ENCODE measurements at places on chromosomes 5 and 9. TPM values are rescaled to one million over a fixed set of nuclear protein-coding genes. Genes with fewer than 3 reads are reported as not detected.

FGF10 gene
- total RNA-seq, result 17.4 TPM

ANKRD31 gene
- total RNA-seq, result 0.42 TPM

FBN2 gene
- total RNA-seq, result 6.3 TPM

SELENOP gene
- total RNA-seq, result 332 TPM

POLK gene
- 41.5 TPM for total RNA-seq

RAPGEF6 gene
- total RNA-seq, result 19.9 TPM

ABO gene
- 2.1 TPM for total RNA-seq

IL4 gene
- not detected for total RNA-seq

RNF183 gene
- total RNA-seq, result not detected

OTULINL gene
- total RNA-seq, result 6.8 TPM

PCA3 gene
- 0.24 TPM for total RNA-seq

PKD2L2 gene
- total RNA-seq, result 0.29 TPM

CCDC192 gene
- not detected for total RNA-seq

PCDHB13 gene
- 6.4 TPM for total RNA-seq

GAPT gene
- 1.3 TPM for total RNA-seq

PDCD1LG2 gene
- total RNA-seq, result 5.4 TPM

GRCh38 chr5:148314187-148314586 lies 2.0 kb downstream of the SPINK7 start:
- DNase-seq, result no peak

- DNase-seq, result no peak
Observed at GRCh38 chr9:104725014-104725413, 22.5 kb upstream of the NIPSNAP3A start.

GRCh38 chr5:102856389-102856777 lies 101.3 kb downstream of the PAM start:
- no peak for DNase-seq

DNA sequence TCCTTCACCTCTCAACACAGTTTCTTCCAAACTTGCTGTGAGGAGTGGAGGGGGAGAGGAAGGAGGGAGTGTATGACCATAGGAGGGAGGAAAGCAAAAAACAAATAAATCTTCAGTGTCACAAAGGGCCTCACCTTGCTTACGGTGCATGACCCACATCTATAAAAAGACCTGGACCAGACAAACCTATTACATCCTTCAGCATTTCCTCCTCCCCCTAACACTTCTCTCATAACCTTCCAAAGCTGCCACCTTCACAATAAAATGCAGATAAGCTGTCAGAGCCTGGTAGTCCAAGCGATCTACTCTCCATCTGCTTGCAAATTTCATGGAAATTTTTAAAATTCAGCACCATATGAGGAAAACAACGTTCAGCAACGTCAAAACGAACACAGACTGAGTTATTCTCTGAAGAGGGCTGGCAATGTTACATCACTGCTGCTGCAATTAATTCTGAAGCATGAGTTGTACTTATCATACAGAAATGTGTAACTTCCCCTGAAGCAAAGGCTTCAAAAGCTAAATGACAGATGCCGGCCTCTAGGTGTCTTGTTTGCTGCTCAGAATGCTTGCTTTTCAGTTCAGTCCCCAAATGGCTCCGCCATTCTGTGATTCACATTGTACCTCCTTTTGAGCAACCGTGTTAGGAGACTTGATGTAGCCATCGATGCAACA lies 62.9 kb downstream of the EFNA5 start:
- DNase-seq, result no peak

- DNase-seq, result no peak
Observed at GRCh38 chr9:134894136-134894860, 13.7 kb downstream of the FCN2 start.

DNA sequence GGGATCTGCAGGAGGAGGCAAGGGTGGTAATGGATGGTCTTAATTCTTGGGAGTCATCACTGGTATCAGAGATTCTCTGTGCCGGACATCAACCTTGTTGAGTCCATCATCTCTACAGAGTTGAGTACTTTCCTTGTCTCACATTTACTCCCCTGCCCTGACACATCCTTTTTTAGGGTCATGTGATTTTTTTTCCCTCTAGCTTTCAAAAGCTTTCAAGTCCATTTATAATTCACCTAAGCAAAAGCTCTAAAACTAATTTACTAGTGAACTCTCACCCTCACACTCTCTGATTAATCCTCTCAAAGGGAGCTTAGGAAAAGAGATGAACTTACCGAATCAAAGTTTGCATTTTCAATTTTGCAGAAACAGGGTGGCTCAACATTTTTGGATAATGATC lies 192.9 kb downstream of the TARS1 start:
- no peak for DNase-seq

GRCh38 chr9:121073038-121073437 lies 1.7 kb upstream of the CNTRL start:
- no peak for DNase-seq

GRCh38 chr5:68303038-68303738 lies 87.6 kb downstream of the PIK3R1 start:
- DNase-seq, result no peak

- DNase-seq, result no peak
Observed at GRCh38 chr9:115035841-115036612, 81.9 kb downstream of the TNC start.

DNA sequence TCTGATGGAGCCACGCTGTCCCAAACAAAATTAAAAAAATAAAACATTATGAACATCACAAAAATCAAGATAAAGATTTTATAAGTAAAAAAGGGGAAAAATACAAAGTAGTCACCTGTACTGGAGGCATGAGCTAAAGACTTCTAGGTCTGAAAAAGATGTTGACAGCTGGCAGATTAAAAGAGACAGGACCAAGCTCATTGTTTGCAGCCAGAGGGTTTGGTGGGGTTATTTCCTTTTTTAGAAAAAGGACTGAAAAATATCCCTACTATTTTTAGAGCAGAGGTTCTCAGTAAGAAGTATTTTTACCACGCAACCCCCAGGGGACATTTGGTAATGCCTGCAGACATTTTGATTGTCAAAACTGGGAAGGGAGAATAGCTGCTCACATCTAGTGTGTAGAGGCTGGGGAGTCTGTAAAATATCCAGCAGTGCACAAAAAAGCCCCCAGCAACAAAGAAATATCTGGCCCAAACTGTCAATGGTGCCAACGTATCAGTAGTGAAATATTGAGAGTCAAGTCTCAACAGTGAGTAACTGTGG lies 353.4 kb downstream of the TLE1 start:
- no peak for DNase-seq

DNA sequence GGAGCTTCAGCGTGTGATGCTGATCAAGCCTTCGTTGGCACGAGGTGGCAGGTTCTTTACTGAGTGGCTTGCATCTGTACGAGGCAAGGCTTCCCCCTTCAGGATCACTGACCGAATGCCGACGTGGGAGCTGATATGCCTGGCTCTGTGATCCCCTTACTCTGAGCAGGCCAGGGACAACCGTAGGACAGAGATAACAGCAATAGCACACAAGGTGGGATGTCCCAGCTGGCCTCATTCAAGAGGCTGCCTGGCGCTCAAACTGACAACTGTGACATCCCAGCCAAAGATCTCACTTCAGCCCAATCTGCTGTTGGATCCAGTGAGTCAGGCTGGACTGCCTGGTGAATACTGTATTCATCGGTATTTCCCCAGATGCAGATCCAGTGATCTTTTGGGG lies 199.4 kb upstream of the PANK3 start:
- no peak for DNase-seq

DNA sequence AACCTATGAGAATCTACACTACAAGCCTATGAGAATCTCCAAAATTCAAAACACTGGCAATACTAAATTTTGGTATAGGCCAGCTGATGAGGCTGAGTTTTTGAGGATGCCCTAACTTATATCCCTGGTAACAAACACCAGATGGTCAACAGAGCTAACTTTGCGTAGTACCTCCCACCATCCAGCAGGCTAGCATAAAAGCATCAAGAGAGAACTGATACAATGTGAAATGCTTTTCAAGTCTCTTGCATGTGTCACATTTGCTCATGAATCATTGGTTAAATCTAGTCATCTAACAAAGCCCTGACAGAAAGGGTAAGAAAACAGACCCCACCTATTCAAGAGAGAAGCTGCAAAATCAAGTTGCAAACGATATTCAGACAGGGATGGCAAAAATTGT lies 1609.7 kb upstream of the CDH9 start:
- no peak for DNase-seq

DNA sequence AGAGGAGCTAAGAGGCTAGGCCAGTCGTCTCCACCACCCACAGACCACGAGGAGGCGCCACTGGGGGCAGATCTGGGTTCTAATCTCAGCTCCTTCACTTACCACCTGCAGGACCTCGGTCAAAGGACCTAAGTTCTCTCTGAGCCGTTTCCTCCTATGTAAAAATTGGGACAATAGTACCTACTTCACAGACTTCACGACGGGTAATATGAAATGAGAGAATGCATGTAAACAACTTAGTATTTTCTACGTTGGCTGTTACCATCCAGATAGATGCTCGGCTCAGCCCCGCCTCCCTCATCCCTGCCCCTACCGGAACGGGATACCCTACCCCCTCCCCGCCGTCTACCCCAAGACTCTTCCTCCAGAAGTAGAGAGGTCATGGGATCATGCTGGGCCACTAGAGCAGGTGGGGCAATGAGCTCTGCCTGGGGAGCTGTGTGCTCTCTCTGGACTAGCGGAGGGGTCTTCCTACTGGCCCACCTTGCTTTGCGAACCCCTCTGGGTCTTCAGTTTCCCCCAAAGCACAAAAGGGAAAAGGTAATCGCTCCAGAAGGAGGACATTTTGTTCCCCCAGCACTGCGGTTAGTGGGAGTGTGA lies 541 bp downstream of the GNPDA1 start:
- peak; percentile 86 for DNase-seq

DNA sequence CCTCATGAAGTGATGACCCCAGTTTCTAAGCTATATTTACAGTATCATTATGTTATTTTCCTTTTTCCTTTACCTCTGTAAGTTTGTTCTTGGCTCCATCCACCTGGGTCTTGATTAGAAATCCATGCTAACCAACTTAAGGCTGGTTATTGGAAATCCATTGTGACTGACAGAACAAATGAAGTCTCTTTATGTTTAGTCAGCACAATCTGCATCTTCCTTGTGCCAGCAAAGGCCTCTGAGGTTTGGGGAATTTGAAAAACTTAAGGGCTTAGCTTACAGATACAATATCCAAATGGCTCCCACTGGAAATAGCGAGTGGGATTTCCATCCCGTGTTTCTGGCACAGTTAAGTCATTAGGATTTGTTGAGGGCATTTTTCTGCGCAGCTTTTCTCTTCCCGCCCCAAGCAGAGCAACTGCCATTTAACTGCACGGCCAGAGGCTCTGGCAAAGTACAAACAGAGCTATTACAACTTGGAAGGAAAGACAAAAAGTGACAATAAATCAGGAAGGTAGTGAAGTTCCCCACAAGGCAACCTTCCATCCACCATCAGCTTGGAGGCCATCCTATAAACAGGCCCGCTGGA lies 64.2 kb downstream of the DCP2 start:
- DNase-seq, result no peak

GRCh38 chr9:129835860-129836223 lies 584 bp downstream of the USP20 start:
- no peak for DNase-seq

GRCh38 chr9:83477120-83477519 lies 61.1 kb downstream of the FRMD3 start:
- DNase-seq, result no peak

DNA sequence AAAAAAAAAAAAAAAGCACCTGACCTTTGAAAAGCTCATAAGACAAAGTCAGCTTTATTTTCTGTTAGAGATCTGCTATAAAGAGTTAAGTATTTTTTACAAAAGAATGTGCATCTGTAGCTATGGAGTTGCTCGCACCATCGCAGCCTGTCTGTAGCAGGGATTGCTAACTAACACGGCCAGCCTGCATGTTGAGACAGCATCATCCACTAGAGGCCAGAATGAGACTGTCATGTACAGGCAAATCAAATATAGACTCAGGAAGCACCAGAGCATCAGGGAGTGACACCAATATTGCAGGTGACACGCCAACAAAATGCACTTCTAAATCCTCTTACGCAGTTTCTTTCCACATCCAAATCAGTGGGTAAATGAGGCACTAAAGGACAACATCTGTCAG lies 136.3 kb upstream of the RASEF start:
- no peak for DNase-seq

DNA sequence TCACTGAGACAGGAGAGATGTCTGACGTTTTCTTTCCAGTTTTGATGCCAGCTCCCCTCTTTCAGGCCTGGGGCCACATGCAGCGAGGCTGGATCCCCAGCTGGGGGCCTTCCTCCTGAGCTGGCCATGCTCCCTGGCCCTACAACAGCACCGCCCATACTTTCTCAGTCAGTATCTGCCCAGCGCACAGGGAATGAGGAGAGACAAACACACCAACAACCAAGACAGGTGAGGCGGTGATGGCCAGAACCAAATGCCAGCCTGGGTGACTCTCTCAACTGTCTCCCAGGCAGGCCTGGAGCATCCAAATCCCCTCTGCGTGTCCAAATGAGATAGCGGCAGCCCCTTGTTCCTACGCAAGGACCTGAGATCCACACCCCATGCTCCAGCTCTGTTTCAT lies 109.6 kb downstream of the ROR2 start:
- peak; percentile 35 for DNase-seq

- DNase-seq, result peak; percentile 92
Observed at GRCh38 chr9:98973576-98973975, 29.9 kb downstream of the COL15A1 start.

GRCh38 chr5:78509884-78510769 lies 138.4 kb downstream of the LHFPL2 start:
- DNase-seq, result peak; percentile 93

DNA sequence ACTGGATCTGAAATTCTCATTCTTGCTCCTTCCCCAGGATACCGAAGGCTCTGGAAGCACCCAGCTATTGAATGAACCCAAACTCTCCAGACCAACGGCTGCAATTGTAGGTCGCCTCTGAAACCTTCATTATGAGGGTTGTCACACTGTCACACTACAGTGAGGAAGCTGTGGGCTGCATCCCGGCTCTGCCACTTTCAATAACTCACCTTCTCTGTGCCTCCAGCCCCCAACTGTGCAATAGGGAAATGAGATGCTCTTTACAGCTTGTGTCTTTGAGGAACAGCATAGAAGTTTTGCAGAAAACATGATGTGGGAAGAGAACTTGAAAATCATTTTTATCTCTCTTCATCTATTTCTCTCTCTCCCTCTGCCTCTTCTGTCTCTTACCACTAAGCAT lies 69.6 kb upstream of the TGFBR1 start:
- no peak for DNase-seq

DNA sequence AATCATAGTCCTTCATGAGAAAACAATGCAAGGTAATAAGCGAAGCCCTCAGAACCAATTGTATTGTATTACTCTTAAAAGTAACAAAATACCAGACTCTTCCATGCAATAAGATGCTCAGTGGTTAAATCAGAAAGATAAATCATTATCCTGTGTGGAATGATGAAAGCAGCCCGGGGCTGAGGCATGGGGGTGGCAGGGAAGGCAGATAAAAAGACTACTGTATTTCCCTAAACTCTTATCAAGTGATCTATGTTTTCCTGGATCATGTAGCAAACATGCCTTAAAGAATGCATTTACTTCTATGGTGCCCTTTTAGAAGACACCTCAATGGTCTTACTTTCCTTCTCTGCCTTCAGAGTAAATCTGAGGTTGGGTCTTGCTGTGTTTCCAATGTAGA lies 105.6 kb upstream of the DAPK1 start:
- no peak for DNase-seq

Data from posterior vena cava (tissue), 2 donors.